Stimulated activated CD4-positive, alpha-beta T cell treated with anti-CD3 and anti-CD28 coated beads, Interleukin-15, amount 100 ng/mL, for 1 hour (primary cell): ENCODE measurements at places on chromosomes 2 and 18.

GRCh38 chr2:207285473-207285815 is 119.7 kb upstream of the KLF7 start:
- no peak for DNase-seq

GRCh38 chr18:730692-731091 is 18.3 kb upstream of the ENOSF1 start:
- no peak for DNase-seq

GRCh38 chr2:19677825-19678518 is 223.8 kb downstream of the TTC32 start:
- no peak for DNase-seq

DNA sequence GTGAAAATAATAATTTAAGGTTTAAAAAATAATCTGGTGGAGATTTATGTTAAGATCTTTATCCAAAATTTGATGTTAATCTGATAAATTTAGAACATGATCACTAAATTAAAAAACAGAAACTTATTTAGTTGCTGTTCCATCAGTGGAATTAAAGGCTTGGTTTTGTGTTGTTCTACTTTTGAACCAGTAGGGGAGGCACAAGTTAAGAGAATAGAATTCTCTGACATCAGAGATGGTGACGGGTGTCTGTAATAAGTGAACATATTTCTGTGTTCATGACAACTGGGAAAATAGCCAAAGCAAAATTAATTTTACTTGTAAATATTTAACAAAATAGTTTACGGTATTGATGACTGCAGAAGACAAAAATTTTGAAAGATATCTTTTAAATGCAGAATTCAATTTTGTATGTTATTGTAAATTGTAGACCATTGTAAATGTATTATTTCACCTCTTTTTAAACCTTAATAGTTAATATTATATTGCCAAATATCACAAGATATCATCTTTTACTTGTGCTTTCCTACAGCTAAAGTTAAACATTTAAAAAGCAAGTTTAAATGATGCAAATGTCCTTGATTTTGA is 106.0 kb downstream of the UBR3 start:
- DNase-seq: no peak

DNA sequence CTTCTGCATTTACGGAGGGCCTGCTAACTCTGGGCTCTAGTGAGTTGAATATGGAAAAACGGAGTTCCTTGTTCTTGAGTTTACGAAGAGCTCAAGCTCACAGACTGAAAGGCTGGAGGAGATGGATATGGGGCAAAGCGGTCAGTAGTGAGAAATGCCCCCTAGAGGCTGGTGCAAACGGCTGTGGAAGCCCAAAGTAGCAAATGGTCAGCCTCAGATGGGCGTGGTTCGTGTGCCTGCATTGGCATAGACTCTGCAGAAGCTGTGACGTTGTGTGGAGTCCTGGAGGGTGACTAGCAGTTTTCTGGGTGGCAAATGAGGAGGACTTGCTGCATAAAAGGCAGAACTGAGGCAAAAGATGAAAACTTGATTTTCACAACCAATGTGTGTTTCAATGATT is 93.6 kb upstream of the TWIST2 start:
- DNase-seq: no peak

- DNase-seq: no peak
Measured at GRCh38 chr2:232336981-232337720, 41.4 kb upstream of the ALPP start.

DNA sequence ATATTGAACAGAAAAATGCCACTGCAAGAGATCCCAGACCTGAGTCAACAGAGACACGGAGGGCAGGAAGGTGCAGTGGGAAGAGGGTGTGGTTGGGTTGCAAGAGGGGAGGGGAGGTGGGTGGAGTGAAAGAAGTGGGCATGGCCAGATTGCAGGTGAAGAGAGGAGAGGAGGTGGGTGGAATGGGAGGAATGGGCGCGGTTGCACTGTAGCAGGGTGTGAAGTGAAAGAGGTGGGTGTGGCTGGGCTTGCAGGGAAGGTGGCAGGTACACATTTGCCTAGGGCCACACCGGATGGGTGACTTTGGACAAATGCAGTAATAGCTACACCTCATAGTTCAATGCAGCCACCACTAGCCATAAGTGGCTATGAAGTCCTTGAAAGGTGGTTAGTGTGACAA is 71.1 kb downstream of the DOCK10 start:
- no peak for DNase-seq
